ENCODE measurements at places on chromosomes 2 and 18. TPM values are rescaled to one million over a fixed set of nuclear protein-coding genes. Genes with fewer than 3 reads are reported as not detected.

GRCh38 chr2:164882276-164882675 is 40.7 kb upstream of the COBLL1 start:
- peaks cover 2% of the 10 kb centered on the region for H3K27me3 ChIP-seq
- no peak for DNase-seq
- H3K4me3 ChIP-seq, result no peak overlapping the region

The CREB1 gene
- 97.7 TPM for total RNA-seq

DNA sequence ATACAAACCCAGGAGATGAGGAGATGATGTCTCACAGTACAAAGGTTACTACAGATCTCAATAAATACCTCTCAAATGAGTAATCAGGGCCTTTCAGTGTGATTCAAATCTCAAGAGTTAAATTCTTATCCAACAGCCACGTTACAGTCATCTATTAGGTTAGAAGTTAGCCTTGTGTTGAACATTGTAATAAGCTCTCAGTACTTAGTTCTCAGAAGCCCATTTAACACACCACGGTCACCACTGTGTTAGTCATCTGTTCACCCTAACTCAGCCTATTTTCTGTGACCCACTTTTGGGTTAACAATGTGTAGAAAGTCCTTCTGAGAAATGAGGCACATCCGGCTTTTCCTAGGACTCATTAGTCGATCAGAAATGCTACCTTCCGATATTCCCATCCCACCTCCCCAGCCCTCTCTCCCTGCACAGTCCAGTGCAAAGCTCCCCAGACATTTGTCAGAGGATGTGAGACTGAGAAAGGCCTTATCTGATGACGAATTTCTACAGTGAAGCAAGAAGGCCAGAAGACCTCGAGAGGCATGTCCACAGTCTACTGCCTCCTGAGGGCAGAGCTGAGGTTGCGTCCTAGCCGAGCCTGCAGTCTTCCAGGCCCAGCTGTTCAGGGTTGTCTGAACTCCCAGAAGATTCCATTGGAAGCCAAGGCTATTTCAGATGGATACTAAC is 92.6 kb downstream of the ACTR2 start:
- no peak overlapping the region for H3K4me3 ChIP-seq
- H3K27ac ChIP-seq, result no peak overlapping the region
- H3K36me3 ChIP-seq, result no peaks in the 10 kb centered on the region
- H3K4me1 ChIP-seq, result peaks cover 11% of the 10 kb centered on the region
- no peak for DNase-seq
- no peaks in the 10 kb centered on the region for H3K27me3 ChIP-seq

The VAMP5 gene
- total RNA-seq, result 18.4 TPM

GRCh38 chr2:69693059-69693774 is 48.7 kb upstream of the ANXA4 start:
- H3K27ac ChIP-seq, result peak overlapping the region; percentile 17
- peak; percentile 33 for DNase-seq
- no peak overlapping the region for H3K4me3 ChIP-seq
- peaks cover 78% of the 10 kb centered on the region for H3K4me1 ChIP-seq

GRCh38 chr2:66699793-66700676 is 265.1 kb downstream of the MEIS1 start:
- no peak overlapping the region for H3K4me3 ChIP-seq
- no peaks in the 10 kb centered on the region for H3K4me1 ChIP-seq
- H3K27ac ChIP-seq, result no peak overlapping the region

DNA sequence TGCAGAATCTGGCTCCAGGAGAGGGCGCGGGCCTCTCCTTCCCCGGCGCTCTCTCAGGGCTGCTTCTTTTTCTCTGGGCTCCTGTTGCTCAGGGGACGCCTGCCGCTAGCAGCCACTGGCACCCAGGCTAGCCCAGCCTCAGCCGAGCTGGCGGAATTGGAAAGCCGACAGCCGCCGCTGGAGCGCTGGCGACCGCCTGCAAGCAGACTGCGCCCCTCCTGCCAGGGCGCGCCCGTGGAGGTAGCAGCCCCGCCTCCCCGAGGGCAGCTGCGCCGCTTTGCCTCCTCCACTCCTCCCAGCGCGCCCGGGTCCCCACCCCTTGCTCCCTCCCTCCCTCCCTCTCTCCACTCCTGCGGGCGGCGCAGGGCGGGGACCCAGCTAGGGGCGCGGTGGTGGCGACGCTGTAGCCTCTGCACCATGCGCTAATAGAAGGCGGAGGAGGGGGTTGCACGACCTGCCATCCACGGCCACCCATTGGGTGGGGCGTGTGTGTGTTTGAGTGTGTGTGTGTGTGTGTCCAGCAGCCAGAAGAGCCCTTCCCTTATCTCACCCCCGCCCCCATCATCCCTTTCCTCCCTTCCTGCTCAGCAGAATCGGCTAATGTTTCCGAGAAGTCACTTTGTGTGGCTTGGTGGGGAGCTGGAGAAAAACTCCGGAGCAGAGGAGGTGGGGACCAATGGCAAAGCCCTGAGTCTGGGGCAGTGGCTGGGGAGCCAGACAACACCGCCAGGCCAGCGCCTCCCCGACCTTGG is at the start of gene SCN9A:
Gene SCN9A (minus strand): TSS at position 209 of the 752 bp plus-strand sequence. CDS start 64,188 bp downstream, outside the sequence.
- no peak within 1 kb of the TSS for H3K27ac ChIP-seq
- peak; percentile 13 for DNase-seq
- H3K36me3 ChIP-seq, result no peaks in the 10 kb centered on the region
- peak within 1 kb of the TSS; percentile 60 for H3K4me3 ChIP-seq
